ENCODE measurements at places on chromosomes 3 and 15.

DNA sequence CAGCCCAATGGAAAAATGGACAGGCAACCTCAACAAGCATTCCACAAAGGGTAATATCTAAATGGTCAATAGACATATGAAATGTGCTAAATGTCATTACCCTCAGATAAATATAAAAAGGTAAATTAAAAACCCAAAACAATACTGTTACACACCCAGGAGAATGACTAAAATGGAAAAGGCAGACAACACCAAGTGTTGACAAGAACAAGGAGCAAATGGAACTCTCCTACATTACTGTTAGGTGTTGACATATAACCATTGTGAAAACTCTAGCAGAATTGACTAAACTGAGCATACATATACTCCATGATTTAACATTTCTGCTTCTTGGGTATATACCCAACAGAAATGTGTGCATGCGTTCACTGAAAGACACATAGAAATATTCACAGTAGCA is 25.3 kb upstream of the SLC6A11 start:
- no peak for DNase-seq

DNA sequence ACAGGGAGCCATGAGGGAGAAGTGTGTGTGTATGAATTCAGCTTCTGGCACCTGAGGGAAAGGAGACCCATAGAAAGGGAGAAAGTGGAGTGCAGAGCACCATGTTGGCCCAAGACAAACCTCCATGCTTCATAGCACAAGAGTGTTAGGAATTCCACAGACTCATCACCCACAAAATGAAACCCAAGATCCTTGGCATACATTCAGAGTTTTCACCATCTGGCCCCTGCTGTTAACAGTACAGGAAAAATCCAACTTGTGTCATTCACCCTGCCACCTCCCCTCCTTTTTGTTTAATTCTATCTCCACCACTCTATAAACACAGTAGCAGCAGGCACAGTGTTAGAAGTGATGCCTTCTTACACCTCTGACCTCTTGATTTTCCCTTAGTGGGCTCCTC is 60.0 kb upstream of the MNS1 start:
- DNase-seq: no peak

- no peak for DNase-seq
Observed at GRCh38 chr3:59654123-59654479, 604.3 kb upstream of the CFAP20DC start.

GRCh38 chr3:184335661-184336546 is 1.5 kb upstream of the FAM131A start:
- DNase-seq: peak; percentile 34

- DNase-seq: peak; percentile 83
Observed at GRCh38 chr3:45098310-45098709, 47.9 kb downstream of the CDCP1 start.

DNA sequence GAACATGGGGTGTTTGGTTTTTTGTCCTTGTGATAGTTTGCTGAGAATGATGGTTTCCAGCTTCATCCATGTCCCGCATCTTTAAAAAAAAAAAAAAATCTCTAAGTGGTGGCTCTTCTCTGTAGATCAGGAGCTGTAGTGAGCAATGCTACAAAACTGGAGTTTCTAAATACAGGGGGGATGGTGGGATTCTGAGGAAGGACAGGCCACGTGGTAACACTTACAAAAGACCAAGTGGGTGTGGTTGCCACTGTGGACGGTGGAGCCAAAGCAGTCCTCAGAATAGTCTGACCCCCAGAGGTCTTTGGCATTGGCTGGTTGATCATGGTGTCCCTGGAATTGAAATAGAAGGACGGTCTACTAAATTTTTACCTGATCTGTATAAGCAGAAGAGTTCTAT is 7.7 kb downstream of the CCRL2 start:
- no peak for DNase-seq

DNA sequence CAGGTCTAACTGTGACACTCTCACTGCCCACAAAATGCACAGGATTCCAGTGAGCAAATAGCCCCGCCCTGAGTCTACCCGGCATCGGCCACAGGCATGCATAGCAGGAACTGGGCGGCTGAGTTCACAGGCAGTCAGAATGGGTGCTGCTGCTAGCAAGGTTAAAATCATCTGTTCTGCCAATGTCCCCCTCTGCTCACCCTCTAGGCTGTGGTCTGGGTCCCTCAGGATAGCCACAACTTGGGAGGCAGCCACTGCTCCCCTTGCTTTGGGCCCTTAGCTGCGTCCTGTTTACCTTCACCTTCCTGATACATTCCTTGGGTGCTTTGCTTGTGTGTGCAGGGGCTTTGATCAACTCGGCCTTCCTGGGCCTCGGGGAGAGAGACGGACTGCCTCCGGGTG is 232.9 kb upstream of the RGMA start:
- DNase-seq: no peak

DNA sequence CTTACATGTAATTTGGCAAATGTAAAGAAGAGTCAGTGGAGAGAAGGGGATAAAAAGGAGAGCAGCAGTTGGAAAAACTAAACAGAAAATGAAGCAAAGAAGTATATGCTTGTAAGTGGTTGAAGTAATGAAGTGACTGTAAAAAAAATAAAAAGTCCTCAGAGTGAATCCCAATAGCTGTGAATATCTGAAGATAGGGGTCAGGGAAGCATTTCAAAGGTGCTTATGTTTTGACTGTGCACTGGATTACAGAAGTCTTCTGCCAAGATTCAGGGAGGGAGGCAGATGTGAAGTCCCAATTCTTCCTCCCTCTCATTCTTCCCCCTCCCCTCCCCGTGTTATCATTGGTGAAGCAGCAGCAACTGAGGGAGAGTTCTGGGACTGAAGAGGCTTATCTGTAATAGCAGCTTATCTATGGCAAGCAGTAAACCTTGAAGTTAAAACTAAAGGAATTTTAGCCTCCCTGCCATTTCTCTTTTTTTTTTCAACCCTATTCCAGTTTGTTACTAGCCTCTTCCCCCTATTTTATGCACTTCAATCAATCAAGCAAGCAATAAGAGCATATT is 597.9 kb downstream of the IGSF11 start:
- no peak for DNase-seq

GRCh38 chr3:102123590-102124190 is 274.4 kb downstream of the NFKBIZ start:
- no peak for DNase-seq

- DNase-seq: no peak
Observed at GRCh38 chr3:120471643-120472042, 20.9 kb upstream of the FSTL1 start.
